Skin of body (tissue), 3 donors: ENCODE measurements at places on chromosomes 2 and 18. TPM values are rescaled to one million over a fixed set of nuclear protein-coding genes. Genes with fewer than 3 reads are reported as not detected.

R3HDM1 gene
- total RNA-seq: 16.2 TPM

GRCh38 chr2:44342854-44343253, 18.4 kb downstream of the PREPL start:
- DNase-seq: no peak

DNA sequence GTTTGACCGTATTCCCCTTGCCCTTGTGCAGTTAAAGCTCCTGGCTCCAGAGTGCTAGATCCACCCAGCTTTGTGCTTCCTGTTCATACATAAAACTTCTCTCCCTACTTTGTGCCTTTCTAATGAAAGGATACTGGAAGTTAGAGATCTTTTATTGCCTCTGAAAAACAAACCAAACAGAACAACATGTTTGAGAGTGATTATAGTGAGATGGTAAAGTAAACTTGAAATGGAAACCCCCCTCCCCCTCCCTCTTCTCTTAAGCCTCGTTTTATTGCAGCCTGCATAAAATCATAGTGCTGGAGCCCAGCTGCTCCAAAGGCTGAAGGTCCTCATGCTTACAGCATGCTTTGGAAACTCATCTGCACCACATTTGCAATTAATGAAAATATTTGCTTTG, 125.1 kb downstream of the TANC1 start:
- peak; percentile 91 for DNase-seq

- DNase-seq: no peak
Measured at GRCh38 chr2:190843890-190844699, 36.5 kb upstream of the GLS start.

GRCh38 chr2:235421618-235422017, 72.2 kb upstream of the AGAP1 start:
- DNase-seq: no peak
